Activated CD8-positive, alpha-beta memory T cell treated with anti-CD3 and anti-CD28 coated beads for 1 hour (primary cell): ENCODE measurements at places on chromosomes 7 and 10.

- DNase-seq, result no peak
Measured at GRCh38 chr7:131536361-131536849, 20.0 kb downstream of the PODXL start.

DNA sequence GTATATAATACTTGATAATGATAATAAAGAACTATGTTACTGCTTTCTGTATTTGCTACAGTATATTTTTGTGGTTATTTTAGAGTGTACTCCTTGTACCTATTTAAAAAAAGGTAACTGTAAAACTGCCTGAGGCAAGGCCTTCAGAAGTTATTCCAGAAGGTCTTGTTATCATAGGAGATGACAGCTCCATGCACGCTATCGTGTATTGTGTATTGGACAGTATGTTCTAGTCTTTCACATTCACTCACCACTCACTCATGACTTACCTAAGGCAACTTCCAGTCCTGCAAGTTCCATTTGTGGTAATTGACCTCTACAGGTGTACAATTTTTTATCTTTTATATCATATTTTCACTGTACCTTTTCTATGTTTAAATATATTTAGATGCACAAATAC lies 100.7 kb downstream of the ARL4A start:
- no peak for DNase-seq

DNA sequence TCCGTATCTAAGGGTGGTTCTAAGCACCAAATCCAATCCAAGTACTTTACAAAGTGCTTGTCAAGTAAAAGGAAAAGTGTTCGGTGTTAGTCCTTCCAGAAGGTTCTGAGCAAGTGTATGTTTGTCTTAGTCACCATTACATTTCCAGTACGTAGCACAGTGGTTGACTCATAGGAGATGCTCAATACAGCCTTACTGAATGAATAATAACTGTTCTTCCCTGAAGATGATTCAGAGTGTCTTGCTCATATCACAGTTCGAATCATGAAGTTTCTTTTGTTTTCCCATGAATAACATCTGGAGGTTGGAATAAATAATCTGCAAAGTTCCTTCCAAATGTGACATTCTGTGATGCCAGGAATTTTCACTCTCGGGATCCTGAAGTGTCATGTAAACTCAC lies 53.4 kb downstream of the WNT2 start:
- no peak for DNase-seq

DNA sequence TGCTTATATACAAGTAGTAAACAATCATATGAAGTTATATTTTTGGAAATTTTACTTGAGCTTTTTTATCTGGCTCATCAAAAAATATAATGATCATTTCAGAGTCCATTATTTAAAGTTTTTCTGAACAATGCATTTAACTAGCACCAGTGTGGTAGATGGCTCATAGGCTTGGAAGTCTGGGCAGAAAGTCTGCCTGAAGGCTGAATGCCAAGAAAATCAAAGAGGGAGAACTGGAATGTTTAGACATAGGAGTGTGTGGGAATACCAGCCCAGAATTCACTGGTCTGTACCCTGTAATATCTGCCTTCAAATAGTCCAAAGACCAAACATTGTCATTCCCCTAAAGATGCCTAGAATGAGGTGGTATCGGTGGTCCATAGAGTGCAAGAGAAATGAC lies 40.3 kb upstream of the ANK3 start:
- no peak for DNase-seq

GRCh38 chr7:25495342-25496250 lies 267.3 kb upstream of the NPVF start:
- no peak for DNase-seq
